H9 (cell line): ENCODE measurements at places on chromosomes 4 and X.

DNA sequence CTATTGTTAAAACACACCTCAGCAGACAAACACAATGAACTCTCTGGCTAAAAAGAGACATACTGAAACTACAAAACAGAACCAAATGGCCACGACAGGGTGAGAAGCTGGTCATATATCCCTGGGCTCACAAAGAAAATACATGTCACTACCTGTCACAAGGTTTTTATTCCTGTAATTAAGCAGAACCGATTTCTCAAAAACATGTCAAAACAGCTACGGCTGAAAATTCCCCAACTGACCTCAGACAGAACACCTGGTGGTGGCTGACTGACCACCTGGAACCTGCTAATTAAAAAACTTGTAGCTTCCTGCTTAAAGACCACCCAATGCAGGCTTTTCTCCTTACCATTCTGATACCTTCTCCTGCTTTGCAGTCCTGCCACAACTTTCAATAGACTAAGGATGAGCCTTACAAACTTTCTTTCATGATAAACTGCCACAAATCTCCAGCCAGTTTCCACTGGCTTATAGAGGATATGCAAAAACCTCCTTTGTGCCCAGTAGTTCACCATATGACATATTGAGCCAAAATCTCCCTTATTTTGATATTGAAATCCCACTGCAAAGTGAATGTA lies 571.9 kb downstream of the SPOCK3 start:
- DNase-seq: no peak

GRCh38 chrX:46375831-46376230 lies 169.4 kb downstream of the ZNF674 start:
- DNase-seq: no peak

- DNase-seq: peak; percentile 21
These were observed 37.3 kb upstream of the RASL11B start for GRCh38 chr4:52824603-52825459.

GRCh38 chr4:152188801-152189200 lies 347.1 kb downstream of the FBXW7 start:
- DNase-seq: no peak

DNA sequence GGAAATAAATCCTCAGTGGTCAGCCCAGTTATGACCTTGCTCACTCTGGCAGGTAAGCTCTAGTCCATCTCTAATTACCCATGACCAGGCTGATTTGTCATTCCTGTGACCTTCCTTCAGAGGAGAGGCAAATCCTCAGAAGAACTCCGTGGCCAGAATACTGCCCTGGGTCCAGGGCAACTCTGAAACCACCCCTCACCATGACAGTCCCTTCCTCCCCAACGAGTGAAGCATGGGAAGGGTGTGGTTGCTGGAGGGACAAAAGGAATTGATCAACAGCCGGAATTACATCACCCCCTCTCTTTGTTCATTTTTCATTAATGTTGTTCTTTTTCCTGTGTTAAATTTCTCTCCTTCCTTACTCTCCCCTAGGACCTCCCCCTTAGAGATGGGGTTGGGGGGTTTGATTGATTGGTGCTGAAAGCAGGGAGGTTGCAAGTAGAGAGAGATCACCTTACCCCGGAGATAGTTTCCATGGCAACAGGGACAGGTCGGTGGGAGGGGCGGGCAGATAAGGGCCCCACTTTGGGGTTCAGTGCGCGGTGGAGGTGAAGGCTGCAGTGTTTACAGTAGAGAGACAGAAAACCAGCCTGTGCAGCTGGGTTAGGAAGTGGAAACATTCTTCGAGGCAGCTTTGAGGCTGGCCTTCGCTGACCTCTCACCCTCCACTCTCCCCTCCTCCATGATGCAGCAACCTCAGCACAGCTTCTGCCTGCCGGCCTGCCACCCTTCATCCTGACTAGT lies 647.4 kb downstream of the BCOR start:
- no peak for DNase-seq

DNA sequence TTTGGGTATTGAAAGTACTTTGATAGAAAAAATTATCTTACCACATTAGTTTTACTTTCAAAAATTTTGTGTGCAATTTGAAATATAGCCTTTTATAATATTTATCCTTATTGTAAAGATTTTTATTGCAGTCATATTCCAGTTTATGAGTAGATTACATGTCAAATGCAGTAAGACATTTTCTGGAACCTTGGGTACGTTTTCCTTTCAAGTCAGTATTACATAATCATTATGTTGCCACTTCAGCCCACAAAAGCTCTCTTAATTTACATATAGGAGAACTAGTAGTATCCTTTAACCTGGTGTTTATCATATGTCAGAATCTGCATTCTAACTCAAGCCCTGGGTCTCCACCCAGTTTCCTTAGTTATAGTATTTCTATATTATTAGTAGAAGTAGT lies 98.5 kb downstream of the CENPC start:
- no peak for DNase-seq

GRCh38 chrX:44223150-44223549 lies 120.3 kb downstream of the EFHC2 start:
- DNase-seq: no peak

GRCh38 chr4:73668782-73669201 lies 48.6 kb upstream of the RASSF6 start:
- DNase-seq: no peak

GRCh38 chr4:62548108-62548524 lies 1348.0 kb downstream of the ADGRL3 start:
- peak; percentile 65 for DNase-seq

DNA sequence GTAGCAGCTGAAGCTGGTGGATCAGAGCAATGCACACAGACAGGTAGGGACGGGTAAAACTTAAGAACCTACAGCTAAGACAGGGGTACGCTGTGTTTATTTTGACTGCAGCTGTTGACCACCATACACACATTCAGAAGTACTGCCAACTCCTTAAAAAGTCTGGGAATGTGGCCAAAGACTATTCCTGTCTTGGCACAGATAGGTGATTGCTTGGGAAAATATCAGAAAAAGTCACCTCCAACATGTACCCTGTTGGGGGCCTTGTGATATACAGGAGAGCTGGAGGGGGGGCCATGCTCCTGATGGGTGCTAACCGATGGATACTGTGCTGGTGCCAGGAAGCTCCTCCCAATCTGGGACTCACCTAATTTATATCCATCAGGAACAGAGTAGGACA lies 121.2 kb downstream of the VCX2 start:
- no peak for DNase-seq

DNA sequence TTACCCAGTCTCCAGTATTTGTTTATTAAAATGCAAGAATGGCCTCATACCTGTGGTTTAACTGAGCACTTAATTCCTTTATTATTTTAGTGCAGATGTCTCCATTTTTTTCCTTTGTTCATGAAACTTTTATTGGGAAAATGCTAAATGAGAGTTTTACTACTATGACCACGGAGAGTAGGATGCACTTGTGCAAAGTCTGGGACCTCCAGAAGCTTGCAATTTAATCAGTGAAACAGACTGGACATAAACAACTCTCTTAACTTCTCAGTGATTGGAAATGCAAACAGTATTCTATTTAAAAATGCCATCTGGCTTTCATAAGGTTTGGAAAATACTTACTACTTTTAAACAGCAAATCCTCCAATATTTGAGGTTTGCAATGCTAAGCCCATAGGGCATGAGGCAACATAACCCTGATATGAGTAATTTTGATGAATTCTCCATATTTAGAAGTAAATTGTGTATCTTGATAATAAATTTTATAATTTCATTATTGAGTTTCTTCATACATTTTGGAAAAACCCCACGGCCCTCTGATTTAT lies 718.7 kb upstream of the MAGEB2 start:
- DNase-seq: no peak

- no peak for DNase-seq
These were observed 167.2 kb downstream of the KDR start for GRCh38 chr4:54958236-54958635.

DNA sequence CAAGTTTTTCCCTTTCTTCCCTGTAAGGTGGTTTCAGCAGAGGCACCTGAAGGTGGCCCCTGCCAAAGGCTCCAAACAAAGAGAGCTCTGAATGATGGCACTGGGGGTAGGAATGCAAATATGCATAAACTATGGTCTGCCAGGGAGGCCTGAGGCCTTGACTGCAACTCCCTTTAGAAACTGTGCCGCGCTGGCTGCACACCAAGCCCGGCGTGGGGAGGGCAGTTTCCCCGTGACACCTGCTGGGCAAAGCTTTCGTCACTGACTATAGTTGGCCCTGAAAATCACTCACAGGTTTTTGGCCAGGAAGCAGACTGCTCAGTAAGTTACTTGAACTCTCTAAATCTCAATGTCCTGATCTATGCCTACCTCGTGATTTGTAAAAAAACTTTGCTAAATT lies 97.8 kb upstream of the ATOH1 start:
- no peak for DNase-seq

- DNase-seq: peak; percentile 28
These were observed 61.2 kb downstream of the C4orf50 start for GRCh38 chr4:5957076-5957475.

DNA sequence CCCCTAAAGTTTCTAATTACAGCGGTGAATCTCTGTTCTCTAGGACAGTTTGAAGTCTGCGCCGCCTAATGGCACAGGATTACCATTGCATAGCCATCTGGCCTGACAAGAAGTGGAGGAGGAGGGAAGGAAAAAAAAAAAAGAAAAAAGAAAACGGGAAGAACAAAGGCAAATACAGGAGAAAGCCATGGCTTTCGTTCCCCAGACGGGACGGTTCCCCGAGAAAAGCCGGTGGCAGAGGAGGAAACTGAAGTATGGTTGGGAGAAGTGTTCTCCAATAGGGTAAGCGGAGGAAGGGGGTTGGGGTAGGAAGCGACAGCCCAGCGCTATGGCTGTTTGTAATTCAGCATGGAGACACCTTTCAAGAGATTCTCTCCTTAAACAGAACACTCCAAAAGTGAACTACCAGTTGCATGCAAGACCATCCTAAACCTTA lies 80.8 kb downstream of the HMGN5 start:
- peak; percentile 41 for DNase-seq

DNA sequence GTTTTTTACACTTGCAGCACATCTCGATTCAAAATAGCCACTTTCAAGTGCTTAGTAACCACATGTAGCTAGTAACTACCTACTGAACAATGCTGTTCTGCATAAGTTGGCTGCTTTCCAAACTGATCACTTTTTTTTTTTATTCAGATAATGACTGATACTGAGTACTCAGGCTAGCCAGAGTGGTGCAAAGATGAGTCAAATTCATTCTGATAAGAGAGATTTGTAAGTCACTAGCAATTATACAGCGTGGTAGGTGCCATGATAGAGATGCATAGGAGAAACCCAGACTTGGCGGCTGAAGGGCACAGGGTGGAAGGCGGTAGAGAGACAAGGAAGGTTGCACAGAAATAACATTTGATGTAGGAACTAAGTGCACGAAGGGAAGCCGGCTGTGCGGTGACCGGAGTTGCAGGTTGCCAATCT lies 357 bp upstream of the IGBP1 start:
- DNase-seq: no peak

DNA sequence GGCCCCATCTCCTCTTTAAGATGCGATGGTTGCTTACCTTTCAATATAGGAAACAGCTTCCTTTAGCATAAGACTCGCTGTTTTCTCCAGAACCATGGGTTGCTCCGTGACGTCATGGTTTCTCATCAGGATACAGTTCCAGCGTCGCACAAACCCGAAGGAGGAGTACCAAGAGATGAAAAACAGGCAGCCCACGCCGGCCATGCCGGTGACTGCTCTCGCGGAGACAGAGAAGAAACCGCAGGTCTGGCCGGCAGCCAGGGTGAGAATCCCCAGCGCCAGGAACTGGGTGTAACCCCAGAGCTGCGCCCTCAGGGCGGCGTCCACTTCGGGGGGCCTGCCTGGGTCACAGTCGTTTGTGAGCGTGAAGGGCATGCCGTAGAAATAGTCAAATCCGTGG lies 11.4 kb downstream of the ARSD start:
- no peak for DNase-seq

GRCh38 chr4:112130906-112131305 lies 14.3 kb upstream of the FAM241A start:
- DNase-seq: peak; percentile 35

GRCh38 chr4:22794732-22795131 lies 102.0 kb downstream of the GBA3 start:
- DNase-seq: no peak

DNA sequence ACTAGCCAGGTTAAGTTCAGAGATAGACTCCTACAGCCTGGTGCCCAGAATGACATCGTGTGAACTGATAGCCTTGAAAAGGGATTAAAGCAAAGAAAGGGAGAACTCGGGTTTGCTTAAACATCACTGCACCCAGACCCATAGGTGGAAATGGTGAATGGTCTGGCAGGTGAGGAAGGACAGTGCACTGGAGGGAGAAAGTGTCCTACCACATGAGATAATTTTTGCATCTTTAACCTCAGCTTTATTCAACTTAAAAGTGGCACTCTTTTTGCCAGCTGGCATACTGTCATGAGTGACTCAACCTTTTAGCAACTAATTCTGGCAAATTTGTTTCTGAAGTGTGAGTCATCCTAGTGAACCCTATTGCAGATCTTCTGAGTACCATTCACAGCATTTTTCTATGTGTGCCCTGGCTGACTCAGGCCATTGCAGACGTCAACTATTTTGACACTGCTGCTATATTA lies 53.0 kb upstream of the DAPP1 start:
- DNase-seq: no peak

DNA sequence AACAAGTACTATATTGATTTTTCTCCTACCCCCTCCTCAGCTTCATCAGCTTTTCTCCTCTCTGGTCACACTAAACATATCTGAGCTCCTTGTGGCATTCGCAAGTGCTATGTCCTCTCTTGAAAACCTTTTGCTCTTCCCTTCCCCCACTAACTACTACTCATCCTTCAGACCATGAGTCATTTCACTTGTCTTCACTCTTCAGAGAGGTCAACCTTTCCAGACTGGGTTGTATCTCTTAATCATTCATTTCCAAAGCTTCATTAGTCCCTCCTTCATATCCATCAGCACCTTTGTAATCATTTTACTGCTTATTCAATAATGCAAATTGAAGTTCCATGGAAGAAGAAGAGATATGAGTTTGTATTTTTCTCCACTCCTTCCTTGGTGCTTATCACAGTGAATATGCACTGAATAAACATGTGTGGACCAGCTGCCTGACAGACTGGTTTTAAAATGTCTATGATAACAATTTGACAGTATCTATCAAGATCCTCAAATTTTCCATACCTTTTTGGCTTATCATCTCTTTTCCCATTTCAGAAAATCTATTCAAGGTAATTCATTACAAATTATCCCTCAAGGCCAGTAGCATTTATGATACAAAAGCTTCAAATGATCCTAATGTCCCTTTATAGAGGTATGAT lies 28.4 kb downstream of the DDX60L start:
- DNase-seq: no peak

- no peak for DNase-seq
These were observed 39.5 kb upstream of the MAP3K15 start for GRCh38 chrX:19554786-19555185.
